Placental pericyte (primary cell): ENCODE measurements at places on chromosomes 13 and 19. TPM values are rescaled to one million over a fixed set of nuclear protein-coding genes. Genes with fewer than 3 reads are reported as not detected.

C19orf18 gene
- total RNA-seq, result 0.14 and 0.44 TPM in 2 replicates

DCT gene
- not detected in 2 replicates for total RNA-seq

FPR1 gene
- total RNA-seq, result 0.44 and 0.86 TPM in 2 replicates

BRSK1 gene
- total RNA-seq, result 1.7 and 3.5 TPM in 2 replicates

ZNF681 gene
- total RNA-seq, result 0.22 and 0.86 TPM in 2 replicates

BEST2 gene
- total RNA-seq, result not detected in 2 replicates

TMEM259 gene
- total RNA-seq, result 119 and 132 TPM in 2 replicates

PROSER3 gene
- 10.9 and 17.6 TPM in 2 replicates for total RNA-seq

MBD3L2B gene
- not detected in 2 replicates for total RNA-seq

CEBPA gene
- 0.14 and 0.66 TPM in 2 replicates for total RNA-seq

PRR19 gene
- total RNA-seq, result 0.22 and 0.86 TPM in 2 replicates

TYROBP gene
- not detected in 2 replicates for total RNA-seq

ZSWIM4 gene
- total RNA-seq, result 16.8 and 17.5 TPM in 2 replicates

DACT3 gene
- 4.2 and 8.0 TPM in 2 replicates for total RNA-seq

GPC5 gene
- 0.14 TPM in 1 of 2 replicates, not detected in the other for total RNA-seq

SPART gene
- 48.8 and 71.8 TPM in 2 replicates for total RNA-seq

PPAN gene
- total RNA-seq, result 24.5 and 56.1 TPM in 2 replicates

SIGLEC8 gene
- not detected in 2 replicates for total RNA-seq

CEACAM1 gene
- not detected in 2 replicates for total RNA-seq

SHISA7 gene
- not detected in 2 replicates for total RNA-seq

SERTAD1 gene
- total RNA-seq, result 17.3 and 31.1 TPM in 2 replicates

ZNF208 gene
- total RNA-seq, result not detected in 2 replicates

SPACA7 gene
- total RNA-seq, result not detected in 2 replicates

GEMIN7 gene
- 15.1 and 34.5 TPM in 2 replicates for total RNA-seq

LAIR1 gene
- not detected in 2 replicates for total RNA-seq

IRS2 gene
- total RNA-seq, result 2.6 and 17.7 TPM in 2 replicates

OR10H1 gene
- total RNA-seq, result not detected in 2 replicates

PSPN gene
- 0.43 and 0.88 TPM in 2 replicates for total RNA-seq

FUT1 gene
- under 0.01 TPM in 2 replicates for total RNA-seq
